ENCODE measurements at places on chromosomes 11 and 22.

- no peak for DNase-seq
These were observed 380.9 kb downstream of the TBC1D22A start for GRCh38 chr22:47143249-47143938.

DNA sequence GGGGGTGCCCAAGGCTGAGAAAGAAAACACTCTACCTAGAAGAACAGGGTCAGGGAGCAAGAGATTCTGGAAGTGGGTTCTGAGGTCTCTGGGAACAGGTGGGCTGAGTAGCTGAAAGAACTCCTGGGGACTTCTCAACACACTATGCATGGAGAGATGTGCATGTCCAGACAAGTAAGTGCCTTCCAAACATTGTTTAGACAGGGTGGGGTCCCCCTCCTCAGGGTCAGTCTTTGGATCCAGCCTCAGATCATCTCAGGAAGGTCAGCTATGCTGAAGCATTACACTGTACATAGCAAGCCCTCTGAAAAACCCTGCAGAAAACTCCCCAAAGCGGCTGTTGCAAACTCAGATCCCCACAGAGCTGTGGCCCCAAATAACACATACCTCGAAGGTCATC, 53.9 kb upstream of the SCUBE2 start:
- DNase-seq, result no peak

DNA sequence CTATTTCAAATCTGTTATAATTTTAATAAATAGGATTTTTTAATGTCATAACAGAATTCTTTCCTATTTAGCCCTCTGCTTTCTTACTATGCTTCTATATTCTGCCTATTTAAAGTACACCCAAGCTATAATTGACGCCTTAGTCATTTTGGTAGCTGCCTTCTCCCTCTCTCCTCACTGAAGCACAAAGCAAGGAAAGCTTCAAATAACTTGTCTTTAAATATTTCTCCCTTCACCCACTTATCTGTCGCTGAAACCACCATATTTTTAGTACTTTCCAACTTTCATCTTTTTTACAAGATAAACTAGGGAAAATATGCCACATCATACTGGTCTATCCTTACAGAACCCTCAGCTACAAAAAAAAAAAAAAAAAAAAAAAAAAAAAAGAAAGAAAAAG, 127.9 kb downstream of the ENTHD1 start:
- DNase-seq, result no peak

DNA sequence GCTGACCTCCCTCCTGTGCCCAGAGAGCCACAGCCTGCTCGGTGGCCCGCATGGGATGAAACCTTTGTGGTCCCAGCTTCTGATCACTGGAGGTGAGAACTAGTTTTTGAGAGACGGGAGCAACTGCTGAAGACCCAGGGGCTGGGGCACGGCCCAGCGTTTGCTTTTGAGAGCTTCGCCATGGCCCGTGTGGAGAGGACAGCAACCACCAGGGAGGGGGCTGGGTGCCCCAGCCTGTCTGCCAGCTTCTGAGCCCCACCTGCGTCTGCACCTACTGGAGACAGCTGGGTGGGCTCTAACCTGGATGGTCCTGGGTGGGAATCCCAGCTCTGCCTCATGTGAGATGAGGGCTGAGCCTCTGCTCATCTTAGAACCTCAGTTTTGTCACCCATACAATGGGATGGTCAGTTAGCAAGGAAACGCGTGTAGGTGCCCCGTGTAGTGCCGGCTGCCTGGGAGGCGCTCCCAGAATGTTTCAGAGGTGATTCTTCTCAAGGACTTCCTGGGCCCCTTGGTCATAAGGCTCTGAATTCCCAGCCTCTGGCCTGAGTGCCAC, 51.1 kb upstream of the CCDC188 start:
- DNase-seq, result no peak

GRCh38 chr11:119664063-119664572, 64.9 kb downstream of the NECTIN1 start:
- no peak for DNase-seq

GRCh38 chr11:68948935-68949334, 31.9 kb downstream of the MRGPRD start:
- DNase-seq, result no peak

GRCh38 chr11:130160498-130161155, 1.0 kb downstream of the ST14 start:
- no peak for DNase-seq

DNA sequence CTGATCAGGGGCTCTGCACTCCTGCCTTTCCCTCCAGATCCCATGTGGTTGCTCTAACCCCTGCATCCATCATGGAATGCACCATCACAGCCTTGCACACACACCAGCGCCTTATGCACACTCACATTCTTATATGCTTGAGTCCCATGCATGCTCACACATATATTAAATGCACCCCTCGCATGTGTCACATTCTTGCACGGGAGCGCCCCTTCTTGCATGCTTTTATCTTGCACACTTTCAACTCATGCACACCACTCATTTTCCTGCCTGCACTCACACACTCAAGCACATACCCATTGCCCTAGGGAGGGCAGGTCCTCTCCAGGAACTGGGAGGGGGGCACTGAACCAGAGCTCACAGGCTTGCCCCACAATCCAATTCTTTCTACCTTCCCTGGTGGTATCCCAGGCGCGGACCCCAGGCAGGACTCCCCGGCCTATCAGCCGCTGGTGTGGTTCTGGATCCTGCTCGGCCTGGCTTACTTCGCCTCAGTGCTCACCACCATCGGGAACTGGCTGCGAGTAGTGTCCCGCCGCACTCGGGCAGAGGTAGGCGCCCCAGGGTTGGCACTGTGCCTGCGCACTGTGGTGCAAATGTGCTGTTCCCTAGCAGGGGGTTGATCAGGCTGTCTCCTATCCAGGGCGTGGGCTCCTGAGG, 2.3 kb upstream of the CATSPERZ start:
- no peak for DNase-seq

DNA sequence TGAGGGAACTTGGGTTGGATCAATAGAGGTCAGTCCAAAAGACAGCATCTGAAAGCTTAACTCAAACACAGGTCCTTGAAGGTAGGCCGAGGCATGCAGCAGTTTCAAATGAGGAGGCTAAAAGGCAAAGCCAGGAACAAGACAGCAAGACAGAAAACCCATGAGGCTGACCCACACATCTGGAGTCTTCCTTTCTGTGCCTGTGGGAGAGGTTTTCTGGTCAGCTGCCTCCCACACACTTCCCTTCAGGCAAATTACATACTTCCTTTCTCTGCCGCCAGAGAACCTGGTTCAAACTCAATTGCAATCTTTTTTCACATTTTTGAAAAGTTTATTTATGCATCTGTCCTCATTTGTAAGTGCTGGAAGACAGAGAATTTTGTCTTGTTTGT, 29.8 kb upstream of the CRTAM start:
- DNase-seq, result no peak

DNA sequence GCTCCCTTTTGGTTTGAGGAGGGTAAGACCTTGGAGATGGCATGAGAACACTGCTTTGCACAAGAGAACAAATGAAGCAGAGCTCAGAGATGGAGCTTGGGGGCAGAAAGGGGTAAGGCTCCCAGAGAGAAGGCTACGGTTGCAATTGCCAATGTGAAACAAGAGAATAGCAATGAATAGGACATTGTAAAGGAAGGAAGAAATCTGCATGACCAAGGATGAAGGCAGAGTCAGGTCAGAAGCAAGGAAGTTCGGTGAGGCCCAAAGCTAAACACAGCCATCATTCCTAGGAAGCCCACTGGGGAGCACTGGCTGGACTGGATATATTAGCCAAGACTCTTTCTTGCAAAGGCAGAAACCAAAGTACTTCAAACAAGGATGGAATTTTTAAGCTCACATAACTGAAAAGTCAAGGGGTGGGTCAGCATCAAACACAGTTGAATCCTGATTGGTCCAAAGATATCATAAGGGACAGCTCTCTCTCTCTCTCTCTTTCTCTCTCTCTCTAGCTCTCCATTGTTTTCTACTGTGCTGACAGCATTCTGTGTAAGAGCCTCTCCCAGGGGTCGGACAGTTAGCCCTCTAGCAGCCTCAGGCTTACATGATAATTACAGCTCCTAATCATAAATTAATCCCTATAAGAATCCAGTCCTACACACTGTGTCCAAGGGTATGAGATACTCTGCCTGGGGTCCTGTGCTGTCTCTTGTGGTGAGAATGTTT, 484.3 kb downstream of the SOX6 start:
- no peak for DNase-seq

DNA sequence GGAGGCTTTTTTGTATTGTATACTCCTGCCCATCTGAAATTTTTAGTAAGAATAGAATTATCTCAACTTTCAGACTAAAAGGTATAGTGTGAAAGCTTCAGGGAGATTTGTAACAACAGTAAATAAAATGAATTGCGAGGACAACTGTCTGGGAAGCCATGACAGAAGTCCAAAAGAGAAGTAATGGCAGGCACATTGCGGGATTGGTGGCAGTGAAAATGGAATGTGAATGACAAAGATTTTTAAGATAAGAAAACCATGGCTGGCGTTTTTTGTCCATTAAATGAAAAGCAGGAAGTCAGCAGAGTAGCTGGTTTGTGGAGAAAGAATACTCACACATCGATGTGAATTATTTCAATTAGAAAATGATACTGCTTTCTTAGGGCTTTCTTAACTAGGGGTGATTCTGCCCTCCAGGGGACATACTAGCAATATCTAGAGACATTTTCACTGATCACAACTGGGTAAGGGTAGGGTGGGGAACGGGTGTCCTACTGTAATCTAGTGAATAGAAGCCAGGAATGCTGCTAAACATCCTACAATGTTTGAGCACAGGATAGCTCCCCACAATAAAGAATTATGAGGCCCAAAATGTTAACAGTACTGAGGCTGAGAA, 1.6 kb downstream of the NPAT start:
- DNase-seq, result no peak

DNA sequence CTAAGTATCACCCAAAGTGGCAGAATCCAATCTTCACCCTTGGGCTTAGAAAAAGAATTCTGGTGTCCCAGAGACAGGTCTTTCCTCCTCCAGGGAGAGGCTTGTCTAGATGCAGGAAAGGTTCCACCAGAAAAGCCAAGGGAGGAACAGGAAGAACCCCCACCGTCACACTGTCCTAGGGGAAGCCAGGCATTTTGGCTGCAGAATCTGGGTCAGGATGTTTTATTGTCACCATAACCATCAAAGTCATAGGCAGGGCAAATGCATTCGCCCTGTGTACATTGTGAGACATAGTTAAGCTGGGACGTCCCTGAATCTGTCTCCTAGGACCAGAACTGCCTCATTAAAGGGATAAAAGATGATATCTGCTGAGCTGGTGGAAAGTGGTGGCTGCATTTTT, 590.5 kb downstream of the OPCML start:
- DNase-seq, result no peak

GRCh38 chr11:17504330-17505107, 27.9 kb upstream of the ABCC8 start:
- peak; percentile 65 for DNase-seq

DNA sequence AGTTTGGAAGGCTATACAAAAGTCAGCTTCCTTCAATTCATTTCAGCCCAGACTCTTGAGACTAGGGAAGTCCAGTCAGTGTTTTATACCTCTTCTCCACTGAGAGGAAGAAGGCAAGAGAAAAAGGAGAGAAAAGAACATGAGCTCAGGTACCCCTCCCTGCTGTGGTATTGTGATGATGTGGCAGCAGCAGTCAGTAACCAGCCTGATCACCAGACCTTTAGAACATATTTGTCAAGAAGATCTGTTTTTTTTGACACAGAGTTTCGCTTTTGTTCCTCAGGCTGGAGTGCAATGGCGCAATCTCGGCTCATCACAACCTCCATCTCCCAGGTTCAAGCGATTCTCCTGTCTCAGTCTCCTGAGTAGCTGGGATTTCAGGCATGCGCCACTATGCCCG, 21.2 kb upstream of the RPS13 start:
- no peak for DNase-seq

GRCh38 chr11:1674173-1675131, 22.5 kb upstream of the KRTAP5-6 start:
- no peak for DNase-seq

- peak; percentile 5 for DNase-seq
These were observed at the start of gene NAALAD2 for GRCh38 chr11:90134478-90135003. NAALAD2 (plus strand) TSS chr11:90134663; CDS start chr11:90134759, 96 bp downstream.

- DNase-seq, result peak; percentile 64
These were observed 55.3 kb upstream of the GCAT start for GRCh38 chr22:37752189-37753087.

DNA sequence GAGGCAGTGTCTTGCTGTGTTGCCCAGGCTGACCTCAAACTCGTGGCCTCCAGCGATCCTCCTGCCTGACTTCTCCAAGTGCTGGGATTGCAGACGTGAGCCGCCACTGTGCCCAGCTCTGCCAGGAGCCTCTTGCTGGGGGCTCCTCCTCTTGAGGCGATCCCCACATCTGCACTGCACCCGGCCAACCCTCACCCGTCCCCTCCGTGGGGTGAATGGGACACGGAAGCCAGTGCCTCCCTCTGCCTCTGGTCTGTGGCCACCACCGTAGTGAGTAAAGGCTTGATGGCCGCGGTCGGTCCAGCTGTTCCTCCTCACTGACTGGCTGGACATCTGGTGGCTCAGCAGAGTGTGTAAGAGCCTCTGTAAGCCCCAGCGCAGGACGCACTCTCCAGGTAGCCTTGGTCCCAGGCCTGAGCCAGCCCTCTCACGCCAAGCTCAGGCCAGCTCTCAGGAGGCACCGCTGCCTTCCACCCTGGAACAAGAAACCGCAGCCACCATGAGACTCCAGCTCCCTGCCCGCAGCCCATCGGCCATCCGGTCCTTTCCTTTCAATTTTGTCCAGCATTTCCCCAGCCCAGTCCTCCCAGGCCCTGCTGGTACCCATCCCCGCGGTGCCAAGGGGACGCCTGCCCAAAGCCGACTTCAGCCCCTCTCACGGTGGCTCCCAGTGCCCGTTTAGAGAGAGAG, 100.3 kb downstream of the BRD1 start:
- no peak for DNase-seq

GRCh38 chr22:39343259-39344045, 6.3 kb upstream of the SYNGR1 start:
- peak; percentile 65 for DNase-seq

GRCh38 chr11:70775386-70776075, 377.2 kb downstream of the CTTN start:
- no peak for DNase-seq

DNA sequence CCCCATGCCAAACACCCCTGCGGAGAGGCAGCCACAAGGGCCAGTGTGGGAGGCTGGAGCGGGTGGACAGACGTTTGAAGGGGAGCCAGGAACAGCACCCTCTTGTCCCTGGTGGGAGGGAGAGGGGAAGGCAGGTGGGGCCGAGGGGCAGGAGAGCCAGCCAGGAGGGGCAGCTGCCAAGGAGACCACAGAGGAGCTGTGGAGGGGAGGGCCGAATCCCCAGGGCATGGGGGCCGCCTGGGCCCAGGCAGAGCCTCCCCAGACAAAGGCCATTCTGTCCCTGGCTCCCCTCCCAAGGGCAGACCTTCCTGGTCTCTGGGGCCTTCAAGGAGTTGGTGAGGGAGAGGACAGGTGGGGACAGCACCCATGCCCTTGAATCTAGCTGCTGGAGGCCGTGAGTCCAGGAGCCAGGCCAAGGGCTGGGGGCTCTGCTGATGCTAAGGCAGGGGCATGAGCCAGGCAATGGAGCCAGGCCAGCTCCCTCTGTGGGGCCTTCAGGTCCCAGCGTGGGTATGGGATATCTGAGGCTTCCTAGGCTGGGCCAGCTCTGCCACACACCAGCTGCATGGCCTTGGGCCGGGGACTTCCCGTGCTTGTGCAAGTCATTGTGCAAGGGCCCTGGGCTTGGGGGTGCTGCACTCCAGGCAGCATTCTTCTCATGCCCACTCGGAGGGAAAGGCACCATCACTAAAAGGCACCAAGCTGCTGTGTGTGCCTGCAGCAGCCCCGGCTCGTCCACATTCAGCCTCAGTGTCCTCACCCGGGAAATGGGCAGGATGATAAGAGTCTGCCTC, 11.4 kb downstream of the EMID1 start:
- no peak for DNase-seq

All from A549 (cell line).